Activated CD4-positive, alpha-beta T cell treated with anti-CD3 and anti-CD28 coated beads, Interleukin-2, amount 10 ng/mL, durations not matched to agents 7 days and 5 days (primary cell): ENCODE measurements at places on chromosomes 4 and X. TPM values are rescaled to one million over a fixed set of nuclear protein-coding genes. Genes with fewer than 3 reads are reported as not detected.

SEC31A gene
- 131 TPM for total RNA-seq

PWWP3B gene
- total RNA-seq, result not detected

CLIC2 gene
- 0.79 TPM for total RNA-seq

ETDA gene
- not detected for total RNA-seq

GPRASP1 gene
- 1.6 TPM for total RNA-seq

ABRAXAS1 gene
- total RNA-seq, result 18.7 TPM

CDKL5 gene
- 1.3 TPM for total RNA-seq

MAGEA2B gene
- total RNA-seq, result not detected

ABLIM2 gene
- total RNA-seq, result 0.79 TPM

FAM156A gene
- 25.7 TPM for total RNA-seq

SSX1 gene
- total RNA-seq, result not detected

PRIMPOL gene
- 20.2 TPM for total RNA-seq

TLR1 gene
- total RNA-seq, result 21.0 TPM

PDGFRA gene
- not detected for total RNA-seq

IRS4 gene
- not detected for total RNA-seq

HS3ST1 gene
- not detected for total RNA-seq

NPY2R gene
- not detected for total RNA-seq

CT45A3 gene
- total RNA-seq, result not detected

TCEAL9 gene
- not detected for total RNA-seq

CRLF2 gene
- total RNA-seq, result 4.5 TPM
